Fibroblast of skin of left quadriceps (primary cell): ENCODE measurements at places on chromosomes 16 and 17.

- DNase-seq, result no peak
Observed at GRCh38 chr16:7545251-7545650, 212.6 kb downstream of the RBFOX1 start.

DNA sequence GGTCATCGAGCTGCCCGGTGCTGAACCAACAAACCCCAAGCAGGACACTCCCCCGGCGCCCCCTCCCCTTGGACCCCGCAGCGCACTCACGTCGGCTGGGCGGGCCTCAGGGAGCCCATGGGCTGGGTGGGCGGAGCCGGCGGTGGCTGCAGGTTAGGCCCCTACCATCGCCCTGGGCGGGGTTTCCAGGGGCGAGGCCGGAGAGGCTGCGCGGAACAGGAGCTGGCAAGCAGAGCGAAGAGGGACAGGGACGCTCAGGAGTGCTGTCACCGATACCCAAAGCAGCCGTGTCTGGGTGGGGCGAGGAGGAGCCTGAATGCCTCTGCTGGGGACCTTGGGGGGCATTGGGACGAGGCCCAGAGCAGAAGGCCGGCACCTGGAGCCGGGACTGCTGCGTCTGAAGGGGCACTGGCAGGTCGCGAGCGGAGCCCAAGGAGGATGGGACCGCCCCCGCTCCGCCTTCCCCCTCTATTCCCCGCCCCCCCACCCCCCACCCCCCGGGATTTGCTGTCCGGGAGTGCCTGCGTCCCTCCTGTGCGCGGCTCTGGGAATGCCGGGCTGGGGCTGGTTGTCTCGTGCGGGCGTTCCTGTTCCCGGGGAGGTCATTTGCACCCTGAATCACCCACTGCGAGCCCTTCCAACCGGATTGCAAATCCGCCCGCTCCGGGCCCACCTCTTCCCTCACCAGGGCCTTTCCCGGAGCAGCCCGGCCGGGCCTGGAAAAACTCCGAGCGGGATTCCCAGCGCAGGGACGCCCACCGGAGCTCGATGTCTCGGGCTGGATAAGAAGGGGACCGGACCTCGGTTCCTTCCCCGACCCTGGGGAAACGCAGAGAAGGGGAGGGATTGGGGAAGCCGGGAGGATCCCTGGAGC is 902 bp downstream of the ARHGAP27 start:
- no peak for DNase-seq

GRCh38 chr17:17034496-17035075 is 7.7 kb upstream of the MPRIP start:
- DNase-seq, result no peak

- no peak for DNase-seq
Observed at GRCh38 chr17:14329900-14330491, 29.1 kb downstream of the HS3ST3B1 start.

DNA sequence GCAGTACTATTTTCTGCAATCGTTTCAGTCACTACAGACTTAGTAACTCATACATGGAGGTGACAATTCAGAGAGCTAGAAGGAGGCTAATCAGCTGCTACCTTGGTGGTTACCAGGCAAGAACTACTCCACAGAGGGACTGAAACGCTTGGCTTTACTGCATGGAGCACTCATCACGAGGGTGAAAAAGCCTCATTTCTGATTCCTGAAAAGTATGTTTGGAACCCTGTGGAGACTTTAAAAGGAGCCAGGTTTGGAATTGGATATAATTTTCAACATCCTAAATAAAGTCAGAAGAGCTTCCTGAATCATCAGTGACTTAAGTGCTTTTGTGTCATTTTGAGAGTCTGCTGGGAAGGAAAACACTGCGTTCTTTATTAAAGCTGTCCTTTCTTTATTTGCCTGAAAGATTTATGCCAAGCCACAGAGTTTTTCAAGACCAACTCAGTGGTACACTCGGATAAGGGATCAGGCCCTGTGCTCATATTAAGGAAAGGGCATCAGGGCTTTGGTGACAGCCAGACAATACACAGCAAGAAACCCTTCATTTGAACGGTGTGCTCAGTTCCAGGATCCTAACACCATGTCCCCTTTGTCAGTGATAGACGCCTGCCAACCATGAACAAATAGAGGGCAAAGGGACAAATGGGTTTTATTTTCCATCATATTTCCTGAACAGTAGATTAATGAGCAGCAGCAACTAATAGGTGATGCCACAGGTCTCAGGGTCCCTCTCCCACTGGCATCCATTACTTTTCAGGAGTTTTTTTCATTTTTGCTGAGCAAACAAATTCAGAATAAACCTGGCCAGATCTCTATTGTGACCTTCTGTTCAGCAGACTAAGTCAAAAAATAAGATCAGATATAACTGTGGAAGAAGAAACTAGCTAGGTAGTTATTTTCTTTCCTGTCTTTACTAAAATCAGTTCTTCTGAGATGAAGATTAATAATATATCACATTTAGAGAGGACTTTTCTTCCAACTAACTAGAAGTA is 80.5 kb upstream of the CLEC18B start:
- no peak for DNase-seq

- DNase-seq, result no peak
Observed at GRCh38 chr17:78839762-78840529, 668 bp downstream of the USP36 start.

GRCh38 chr17:39636587-39636926 is 387 bp upstream of the STARD3 start:
- DNase-seq, result no peak

GRCh38 chr17:51381262-51381661 is 120.9 kb downstream of the UTP18 start:
- no peak for DNase-seq

DNA sequence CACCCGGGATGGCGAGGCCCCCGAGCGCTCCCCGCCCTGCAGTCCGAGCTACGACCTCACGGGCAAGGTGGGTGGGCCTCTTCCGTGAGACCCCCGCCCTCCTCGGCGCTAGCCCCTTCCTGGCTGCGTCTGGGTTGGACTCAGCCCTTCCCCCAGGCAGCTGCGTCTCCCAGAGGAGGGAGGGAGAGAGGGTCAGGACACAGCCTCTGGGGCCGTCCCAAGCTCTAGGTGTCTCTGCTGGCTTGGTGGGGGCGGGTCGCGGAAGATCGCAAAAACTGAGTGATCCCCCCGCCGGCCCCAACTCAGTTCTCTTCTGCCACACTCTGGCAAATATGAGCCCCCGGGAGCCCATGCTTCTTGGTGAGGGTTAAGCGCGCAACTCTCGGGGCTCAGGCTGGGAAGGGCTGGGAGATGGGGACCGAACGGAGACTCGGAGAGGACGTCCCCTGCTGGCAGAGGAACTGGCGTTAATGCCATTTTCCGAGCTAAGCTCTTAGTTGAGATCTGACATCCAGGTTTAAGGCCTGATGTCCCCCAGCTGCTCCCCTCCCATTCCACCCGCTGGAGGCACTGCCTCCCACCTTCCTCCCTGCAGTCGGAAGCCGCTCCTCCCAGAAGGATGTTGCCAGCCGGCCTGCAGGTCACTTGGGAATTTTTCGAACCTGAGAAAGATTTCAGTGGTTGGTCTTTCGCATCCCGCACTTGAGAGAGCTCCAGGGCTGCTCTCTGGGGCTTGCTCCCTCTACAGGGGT is 419 bp downstream of the RAB37 start:
- no peak for DNase-seq
